Activated CD8-positive, alpha-beta T cell treated with anti-CD3 and anti-CD28 coated beads, Interleukin-2, amount 10 ng/mL, durations not matched to agents 7 days and 5 days (primary cell): ENCODE measurements at places on chromosomes 16 and 17.

GRCh38 chr17:79732254-79732653, 1.5 kb downstream of the ENPP7 start:
- no peak for DNase-seq

GRCh38 chr16:30104492-30104891, 8.5 kb upstream of the YPEL3 start:
- DNase-seq = no peak

GRCh38 chr16:69916462-69916861, 34.7 kb upstream of the CLEC18A start:
- DNase-seq = no peak

DNA sequence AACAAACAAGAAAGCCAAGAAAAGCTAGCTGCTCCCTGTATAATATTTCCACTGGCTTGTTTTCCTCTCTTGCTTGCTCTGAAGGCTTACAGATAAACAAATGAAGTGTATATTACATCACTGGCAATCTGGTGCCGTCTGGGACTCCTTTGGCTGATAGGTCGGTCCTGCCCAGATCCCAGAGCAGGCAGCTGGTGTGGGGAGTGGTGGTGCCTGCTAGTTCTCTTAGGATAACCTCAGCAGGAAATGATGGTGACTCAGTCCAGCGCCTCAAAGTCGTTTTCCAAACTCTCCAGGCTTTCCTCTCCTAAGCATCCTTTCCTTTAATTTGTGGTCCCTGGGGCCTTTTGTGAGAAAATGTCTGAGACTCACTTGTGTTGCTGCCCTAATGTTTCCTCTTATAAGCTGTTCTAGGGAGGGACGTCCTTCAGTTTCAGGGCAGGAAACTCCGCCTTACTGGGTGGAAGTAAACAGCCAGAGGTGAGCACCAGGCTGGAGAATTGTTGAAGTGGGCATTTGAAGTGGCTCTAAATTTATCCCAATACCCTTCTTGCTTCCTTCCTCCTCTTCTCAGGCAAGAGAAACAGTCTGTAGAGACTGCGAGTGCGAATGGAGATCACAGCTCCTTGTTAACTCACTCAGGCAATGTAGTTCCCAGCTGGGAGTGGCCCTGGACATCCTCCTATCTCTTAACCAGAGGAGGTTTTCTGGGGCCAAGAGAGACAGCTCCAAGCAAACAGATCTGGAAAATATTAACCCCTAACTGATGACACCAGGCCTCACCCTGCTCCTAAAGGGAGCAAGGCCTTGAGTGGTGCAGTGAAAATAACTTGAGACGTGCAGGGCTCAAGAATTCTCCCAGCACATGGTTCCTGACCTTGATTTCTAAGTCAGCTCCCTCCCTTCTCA, 34.9 kb downstream of the CD300LF start:
- peak; percentile 25 for DNase-seq

GRCh38 chr17:44854192-44854591, 6.5 kb downstream of the HIGD1B start:
- DNase-seq = no peak

DNA sequence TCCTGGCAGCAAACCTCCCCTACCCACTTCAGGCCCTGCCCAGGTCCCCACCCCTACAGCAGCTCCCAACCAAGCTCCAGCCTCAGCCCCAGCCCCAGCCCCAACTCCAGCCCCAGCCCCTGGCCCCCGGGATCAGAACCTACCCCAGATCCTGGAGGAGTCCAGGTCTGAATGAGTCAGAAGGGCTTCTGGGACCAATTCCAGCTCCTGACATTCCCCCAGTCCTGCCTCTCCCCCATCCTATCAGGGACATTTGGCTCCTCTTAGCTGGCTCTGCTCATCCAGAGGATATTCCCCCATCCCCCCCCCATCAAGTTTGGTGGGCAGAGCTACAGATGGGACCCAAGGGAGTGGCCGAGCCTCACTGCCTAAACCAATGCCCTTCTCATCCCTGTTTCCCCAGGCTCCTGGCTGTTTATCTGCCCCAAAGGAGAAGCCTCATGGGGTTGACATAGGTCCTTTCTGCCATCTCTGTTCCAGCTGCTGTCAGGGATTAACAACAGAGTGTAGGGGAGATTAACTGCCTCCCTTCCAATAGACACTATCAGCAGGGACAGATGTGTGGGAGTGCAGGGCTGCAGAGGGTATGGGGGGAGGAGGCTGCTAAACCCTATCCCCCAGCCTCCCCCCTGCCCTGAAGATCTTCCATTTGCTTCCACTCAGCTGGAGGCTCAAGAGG, 16.5 kb downstream of the CNTNAP1 start:
- DNase-seq = no peak

DNA sequence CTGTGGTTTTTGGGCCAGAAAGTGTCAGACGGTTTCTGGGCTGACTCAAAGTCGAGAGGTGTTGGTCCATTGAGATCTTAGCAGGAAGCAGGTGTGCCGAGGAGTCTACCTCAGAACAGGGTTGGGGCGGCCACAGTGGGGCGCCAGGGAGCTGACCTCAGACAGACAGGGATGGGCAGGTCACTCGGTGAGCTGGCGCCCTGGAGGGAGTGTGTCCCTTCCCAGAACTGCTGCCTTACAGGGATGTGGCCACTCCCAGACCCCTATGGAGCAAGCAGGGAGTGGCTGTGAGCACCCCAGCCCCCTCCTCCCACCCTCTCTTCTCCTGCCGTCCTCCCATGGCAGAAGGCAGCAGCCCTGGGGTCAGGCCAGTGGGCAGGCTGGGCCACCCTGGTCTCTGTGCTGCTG, 14.0 kb upstream of the DPEP1 start:
- peak; percentile 55 for DNase-seq

DNA sequence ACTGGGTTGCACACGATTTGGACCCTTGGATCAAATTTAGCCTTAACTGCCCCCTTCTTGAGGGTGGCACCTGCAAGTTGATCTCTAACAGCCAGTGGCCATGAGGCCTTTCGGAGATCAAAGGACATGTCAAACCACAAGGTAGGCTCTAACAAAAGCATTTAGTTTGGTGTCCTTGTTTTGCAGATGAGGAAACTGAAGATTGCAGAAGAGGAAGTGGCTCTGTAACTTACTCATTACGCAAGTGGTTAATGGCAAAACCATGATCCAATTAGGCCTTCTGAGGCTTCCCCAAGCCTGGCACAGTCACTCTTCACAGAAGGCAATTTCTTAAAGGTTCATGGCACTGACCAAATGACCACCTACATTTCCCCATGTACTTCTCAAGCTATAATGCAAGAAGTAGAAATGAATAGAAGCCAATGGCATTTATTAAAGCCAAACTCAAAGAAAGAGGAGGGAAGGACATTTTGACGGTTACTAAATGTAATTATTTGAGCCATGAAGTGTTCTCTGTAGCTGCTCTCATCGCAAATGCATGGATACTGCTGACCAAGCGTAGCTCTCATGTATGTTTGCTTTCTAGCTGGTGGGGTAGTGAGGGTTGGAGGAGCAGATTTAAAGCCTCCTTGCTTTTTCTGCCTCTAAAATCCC, 32.8 kb upstream of the ABCC12 start:
- no peak for DNase-seq

DNA sequence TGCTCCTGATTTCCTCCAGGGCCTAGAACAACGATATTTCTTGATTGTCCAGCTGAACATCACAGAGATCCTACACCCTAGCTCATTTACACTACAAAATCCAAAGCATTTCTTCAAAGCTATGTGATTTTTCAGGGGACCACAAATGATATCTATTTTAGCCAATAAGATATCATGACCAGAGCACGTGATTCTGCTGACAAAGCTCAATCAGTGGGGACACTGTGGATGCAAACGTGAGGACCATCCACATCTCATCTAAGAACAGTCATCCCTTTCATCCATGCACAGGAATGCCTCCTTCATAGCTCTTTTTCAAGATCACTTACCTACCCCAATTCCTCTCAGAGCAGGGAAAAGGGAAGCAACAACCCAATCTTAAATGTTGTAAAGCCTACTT, 56.9 kb downstream of the ACSM2B start:
- DNase-seq = no peak

- no peak for DNase-seq
Measured at GRCh38 chr16:80778703-80779102, 25.7 kb downstream of the CDYL2 start.

- DNase-seq = no peak
Measured at GRCh38 chr17:45325810-45326209, 9.0 kb upstream of the MAP3K14 start.

GRCh38 chr16:88826070-88826840, 14.5 kb upstream of the APRT start:
- no peak for DNase-seq

- no peak for DNase-seq
Measured at GRCh38 chr16:3152991-3153368, 18.2 kb downstream of the ZNF213 start.

DNA sequence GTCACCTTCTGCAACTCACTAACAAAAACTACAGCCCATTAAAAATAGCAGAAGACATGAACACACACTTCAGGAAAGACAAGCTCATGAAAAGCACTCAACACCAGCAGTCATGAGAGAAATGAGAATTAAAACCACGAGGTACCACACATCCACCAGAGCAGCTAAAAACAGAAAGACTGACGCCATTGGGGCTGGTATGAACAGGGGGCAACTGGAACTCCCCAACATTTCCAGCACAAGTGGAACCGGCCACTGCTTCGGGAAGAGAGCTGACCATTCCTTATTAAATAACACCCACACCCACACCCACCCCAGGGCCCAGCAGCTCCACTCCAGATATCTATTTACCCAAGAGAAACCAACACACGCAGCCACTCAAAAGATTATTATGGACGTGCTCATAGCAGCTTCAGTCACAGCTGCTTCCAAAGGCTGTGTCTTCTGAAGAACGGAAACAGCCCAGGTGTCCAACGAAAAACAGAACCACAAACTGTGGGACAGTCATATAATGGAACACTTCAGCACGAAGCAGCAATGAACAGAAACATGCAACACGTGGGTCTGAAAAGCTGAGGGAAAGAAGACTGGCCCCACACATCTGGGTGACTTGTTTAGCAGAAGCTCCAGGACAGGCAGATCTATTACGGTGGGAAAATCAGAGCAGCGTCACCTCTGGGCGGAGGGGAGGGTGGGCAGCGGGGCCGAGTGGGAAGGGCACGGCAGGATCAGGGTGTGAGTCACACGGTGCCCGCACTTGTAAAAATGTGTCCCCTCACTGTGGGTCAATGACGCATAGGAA, 41.1 kb downstream of the KLHDC4 start:
- no peak for DNase-seq

- DNase-seq = no peak
Measured at GRCh38 chr17:55190748-55191147, 74.0 kb upstream of the HLF start.

DNA sequence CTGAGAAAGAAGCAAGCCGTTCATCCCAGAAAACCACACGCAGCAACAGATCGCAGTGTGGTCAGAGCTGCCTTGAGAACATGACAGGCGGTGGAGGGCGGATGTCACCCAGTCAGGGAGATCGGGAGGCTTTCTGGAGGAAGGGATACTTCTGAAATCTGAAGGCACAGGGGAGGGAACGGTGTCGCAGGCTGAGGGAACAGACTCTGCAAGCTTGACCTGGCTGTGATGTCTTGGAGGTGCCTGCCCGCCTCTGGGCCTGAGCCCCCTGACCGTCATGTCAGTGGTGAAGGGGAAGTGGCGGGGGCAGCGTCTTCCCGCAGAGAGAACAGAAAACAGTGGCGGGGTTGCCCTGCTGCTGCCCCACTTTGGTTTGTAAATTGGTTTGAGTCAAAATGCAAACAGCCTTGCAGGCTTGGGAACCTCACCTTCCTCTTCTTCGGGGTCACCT, 8.1 kb upstream of the ATP2A3 start:
- DNase-seq = peak; percentile 44
